ENCODE measurements at places on chromosomes 2 and 18.

DNA sequence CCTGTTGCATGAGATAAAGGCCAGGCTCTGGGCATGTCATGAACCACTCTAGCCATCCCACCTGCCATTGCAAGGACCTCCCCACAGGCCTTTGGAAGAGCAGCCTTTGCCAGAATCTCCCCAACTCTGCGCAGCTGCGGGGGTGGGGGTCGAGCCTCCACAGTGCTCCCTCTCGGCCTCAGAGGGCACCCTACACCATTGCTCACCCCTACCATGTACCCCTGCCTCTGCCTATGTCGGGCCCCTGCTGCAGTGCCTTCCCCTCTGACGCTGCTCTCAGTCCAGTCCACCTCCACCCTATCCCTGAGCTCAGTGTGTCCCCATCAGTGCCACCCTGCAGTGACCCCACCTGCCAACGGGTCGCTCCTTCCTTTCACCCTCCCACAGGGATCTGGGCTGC, 679.7 kb upstream of the RAB6C start:
- no peak for DNase-seq

DNA sequence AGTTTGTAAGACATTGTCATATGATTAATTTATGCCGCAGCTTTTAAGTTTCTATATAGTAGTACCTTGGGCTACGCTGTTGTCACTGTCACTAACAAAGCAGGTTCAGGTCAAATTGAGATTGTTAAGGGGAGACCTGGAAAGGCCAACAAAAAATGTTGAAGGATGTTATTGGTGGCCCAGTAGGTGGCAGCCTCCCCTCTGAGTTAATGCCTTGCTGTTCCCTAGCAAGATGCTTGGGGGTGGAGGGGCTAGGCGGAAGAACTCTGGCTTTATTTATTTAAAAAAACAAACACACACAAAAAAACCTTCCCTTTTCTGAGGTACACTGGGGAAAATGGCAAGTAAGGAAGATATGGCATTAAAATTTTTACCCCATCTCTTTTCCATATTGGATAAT, 128.3 kb upstream of the ATP5MC3 start:
- DNase-seq: no peak

DNA sequence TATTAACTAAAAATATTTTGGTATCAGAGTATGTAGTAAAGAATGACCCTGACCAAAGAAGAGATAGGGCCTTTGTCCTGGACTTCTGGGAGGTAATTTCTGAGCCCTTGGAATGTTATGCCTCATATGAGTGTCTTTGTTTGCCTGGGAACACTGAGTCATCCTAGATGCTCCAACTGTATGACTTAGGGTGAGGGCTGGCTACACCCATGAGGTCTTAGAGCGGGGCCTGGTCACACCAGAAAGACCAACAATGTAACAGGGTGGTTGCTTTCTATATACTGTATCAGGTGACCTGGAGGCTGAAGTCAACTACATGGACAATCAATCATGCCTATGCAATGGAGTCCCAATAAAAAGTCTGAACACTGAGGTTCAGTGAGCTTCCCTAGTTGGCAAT, 253.1 kb downstream of the MBD2 start:
- DNase-seq: no peak

GRCh38 chr2:191252699-191253098, 7.5 kb downstream of the MYO1B start:
- DNase-seq: no peak

DNA sequence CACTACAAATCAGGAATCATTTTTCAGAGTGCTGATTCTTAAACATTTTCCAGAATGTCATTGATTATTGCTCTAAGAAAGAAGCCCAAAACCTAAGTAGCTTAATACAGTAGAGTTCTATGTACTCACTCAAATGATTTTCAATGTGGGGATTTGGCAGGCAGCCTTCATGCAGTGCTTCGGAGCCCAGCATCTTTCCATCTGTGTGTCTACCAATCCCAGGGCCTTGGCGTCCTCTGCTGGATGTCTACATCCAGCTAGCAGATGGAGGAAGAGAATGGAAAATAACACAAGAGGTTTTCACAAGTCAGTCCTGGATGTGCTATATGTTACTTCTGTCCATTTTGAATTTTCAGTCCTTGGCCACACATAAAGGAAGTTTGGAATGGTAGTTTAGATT, 151.8 kb downstream of the RDH14 start:
- DNase-seq: no peak

- no peak for DNase-seq
Measured at GRCh38 chr2:61493523-61493942, 22.6 kb upstream of the USP34 start.

DNA sequence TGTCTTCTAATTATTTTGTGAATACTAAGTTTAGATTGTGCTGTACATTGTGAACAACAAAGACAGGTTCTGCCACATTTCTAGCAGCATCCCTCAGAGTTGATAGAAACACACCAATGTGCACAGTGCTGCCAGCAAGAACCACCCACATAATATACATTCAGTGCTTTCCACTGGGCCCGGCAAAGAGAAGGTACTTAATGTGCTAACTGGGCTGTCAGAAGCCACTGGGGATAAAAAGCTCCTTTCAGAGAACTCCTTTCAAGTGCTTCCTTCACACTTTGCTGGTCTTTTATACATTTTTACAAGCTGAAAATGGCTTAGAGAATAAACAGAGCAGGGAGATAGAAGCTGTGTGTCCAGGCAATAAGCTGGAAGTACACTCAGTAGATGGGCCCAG, 58.0 kb upstream of the CAPN13 start:
- DNase-seq: no peak

DNA sequence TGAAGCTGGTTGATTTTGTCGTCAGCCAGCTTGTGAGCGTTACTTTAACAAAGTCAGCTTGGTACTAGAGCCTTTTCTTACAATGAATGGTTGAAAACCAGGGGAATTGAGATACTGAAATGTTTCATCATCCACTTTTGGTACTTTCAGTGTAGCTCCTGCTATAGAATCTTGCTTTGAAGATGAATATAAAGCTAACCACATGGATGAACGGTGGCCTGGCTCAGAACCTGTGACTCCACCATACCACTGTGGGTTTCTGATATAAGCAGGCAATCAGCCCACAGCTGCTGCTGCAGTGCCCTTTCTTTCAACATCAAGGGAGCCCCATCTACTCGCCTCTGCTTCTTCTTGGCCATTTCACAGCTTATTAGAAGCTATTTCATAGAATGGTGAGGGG, 53.2 kb upstream of the GPR45 start:
- DNase-seq: no peak

DNA sequence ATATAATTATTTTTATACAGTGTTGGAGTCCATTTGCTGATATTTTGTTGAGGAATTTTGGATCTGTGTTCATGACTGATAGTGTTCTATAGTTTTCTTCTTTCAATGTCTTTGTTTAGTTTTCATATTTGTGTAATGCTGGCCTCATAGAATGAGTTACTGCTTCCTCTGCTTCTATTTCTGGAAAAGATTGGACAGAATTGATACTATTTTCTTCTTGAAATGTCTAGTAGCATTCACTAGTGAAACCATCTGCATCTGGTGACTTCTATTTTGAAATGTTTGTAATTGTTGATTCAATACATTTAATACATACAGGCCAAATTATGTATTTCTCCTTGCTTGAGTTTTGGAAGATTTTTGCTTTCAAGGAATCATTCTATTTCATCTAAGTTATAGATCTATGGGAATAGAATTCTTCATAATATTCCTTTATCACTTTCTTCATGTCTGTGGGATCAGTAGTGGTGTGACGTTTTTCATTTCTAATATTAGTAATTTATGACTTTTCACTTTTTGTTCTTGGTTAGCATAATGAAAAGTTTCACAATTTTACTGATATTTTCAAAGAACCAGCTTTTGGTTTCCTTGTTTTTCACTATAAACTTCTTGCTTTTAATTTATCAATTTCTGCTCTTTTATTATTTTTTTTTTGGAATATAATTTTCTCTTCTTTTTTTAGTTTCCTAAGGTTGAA, 509.9 kb upstream of the VRK2 start:
- DNase-seq: no peak

- no peak for DNase-seq
Measured at GRCh38 chr18:77103991-77104531, 28.5 kb downstream of the MBP start.

DNA sequence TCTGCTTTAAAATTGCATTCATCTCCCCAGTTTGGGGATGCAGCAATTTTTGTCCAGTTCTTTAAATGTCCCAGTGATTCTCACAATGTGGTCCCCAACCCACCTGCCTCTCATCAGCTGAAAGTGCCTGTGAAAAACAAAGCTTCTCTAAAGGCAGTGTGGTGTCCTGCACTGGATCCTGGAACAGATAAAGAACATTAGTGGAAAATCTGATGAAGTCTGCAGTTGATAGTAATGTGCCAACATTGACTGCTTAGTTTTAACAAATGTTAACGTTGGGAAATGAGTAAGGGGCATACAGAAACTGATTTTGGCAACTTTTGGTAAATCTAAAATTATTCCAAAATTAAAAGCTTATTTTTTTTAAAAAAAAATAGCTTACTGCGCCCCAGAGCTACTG, 9.3 kb downstream of the FZD5 start:
- no peak for DNase-seq

DNA sequence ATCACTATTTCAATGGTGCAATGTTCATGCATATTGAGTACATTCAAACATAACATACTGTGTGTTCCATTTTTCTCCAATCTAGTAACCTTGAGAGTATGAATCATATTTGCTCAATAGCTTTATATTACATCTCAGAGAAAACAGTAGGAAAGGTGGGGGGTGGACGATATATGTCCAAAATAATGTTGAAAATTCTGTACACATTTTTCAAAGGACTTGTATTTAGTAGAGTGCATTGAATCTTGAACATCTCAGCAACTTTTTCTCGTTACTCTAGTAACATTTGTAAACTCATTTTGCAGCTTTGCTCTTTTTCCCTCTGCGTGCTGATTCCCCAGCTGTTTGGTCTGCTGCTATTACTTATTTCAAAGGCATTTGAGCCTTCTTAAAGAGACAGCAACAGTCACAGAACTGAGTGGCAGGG, 1487.0 kb downstream of the LRP1B start:
- no peak for DNase-seq

DNA sequence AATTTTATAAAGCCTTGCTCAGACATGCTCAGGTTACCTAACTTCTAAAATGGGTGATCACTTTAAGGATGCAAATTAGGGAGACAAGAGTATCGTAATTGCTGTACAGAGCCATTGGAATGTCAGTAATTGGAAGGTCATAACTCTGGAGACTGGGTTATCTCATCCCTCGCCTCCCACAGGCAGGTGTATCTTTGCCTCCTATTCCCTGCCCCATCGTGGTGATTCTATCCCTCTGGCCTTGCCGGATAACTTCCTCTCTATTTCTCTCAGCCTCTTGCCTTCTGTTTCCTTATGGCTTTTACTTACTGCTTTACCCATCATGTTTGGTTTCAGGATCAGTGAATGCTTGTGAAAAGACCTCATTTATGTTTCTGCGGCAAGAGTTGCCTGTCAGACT, 2.5 kb downstream of the PDK1 start:
- DNase-seq: no peak

GRCh38 chr2:175854129-175854528, 147.9 kb downstream of the LNPK start:
- no peak for DNase-seq

- DNase-seq: no peak
Measured at GRCh38 chr18:78678318-78678695, 301.3 kb upstream of the SALL3 start.

DNA sequence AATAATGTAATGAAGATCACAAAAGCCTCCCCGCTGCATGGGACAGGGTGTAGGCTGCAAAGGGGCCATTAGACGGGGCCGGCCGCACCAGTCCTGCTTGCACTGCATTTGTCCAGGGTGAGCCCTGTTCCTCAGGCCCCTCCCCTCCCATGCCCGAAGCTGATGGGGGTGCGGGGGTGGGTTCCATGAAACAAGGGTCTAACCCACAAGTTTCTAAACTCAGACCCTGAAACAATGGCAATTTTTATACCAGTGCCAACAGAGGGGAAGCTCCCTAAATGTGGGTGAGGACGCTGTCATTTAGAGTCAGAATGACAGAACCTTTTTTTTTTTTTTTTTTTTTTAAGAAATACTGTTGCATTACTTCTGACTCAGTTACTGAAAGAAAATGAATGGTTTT, 39.7 kb downstream of the HS6ST1 start:
- no peak for DNase-seq

GRCh38 chr18:35038881-35039491, 2.2 kb upstream of the MAPRE2 start:
- DNase-seq: no peak

DNA sequence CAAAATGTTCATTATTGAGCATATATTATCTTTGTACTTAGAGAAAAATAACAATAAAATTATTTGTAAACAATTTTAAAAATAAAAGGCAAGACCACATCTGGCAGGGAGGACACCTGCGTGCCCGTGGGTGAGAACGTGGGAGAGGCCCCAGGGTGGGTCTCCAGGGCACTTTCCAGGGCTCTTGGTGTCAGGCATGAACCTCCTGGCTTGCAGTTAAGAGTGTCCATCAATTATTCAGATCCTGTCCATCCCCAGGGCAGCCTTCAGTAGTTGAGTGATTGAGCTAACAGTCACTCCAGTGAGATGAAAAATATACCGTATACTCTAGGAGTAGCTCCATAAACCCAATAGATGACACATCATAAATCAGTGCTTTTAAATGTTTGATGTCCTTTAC, 49.7 kb downstream of the TPO start:
- no peak for DNase-seq

GRCh38 chr2:70041663-70042062, 45.6 kb upstream of the PCBP1 start:
- DNase-seq: no peak

GRCh38 chr2:164622338-164623106, 1.2 kb upstream of the GRB14 start:
- no peak for DNase-seq

DNA sequence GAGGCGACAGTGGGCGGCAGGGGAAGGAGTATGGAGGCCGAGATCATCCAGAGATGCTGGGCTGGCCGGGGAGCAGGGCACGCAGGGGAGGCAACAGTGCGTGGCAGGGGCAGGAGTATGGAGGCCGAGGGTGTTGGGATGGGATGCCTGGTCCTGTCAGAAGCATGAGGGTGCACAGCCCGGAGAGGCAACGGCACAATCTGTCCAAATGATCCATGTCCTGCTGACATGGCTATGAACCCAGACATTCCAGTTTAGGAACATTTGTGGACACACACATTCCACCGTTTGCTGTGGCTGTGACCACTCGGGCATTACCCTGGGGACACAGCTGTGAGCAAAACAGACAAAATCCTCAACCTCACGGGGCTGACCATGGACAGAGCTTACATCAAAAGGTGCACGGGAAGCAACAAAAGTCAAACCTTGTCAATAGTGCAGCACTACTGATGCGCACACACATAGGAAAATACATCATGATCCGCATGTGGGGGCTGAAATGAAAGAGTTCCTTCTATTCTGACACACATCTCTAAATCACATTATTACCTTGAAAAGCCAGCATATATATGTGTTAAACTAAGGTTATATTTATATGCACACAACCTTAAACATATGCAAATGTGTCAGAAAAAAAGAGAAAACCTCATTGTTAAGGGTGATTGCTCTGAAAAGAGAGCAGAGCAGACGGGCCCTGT, 144.0 kb upstream of the GPC1 start:
- no peak for DNase-seq

GRCh38 chr2:188478724-188479123, 187.1 kb downstream of the GULP1 start:
- no peak for DNase-seq

- no peak for DNase-seq
Measured at GRCh38 chr2:96907115-96908041, 37.5 kb upstream of the SEMA4C start.
